ENCODE measurements at places on chromosomes 12 and 14. TPM values are rescaled to one million over a fixed set of nuclear protein-coding genes. Genes with fewer than 3 reads are reported as not detected.
A peak's percentile ranks its signal among the peaks of the same experiment; 100 is the strongest.

Gene NANOG
- total RNA-seq: 0.66 TPM

Gene TMEM132D
- under 0.01 TPM for total RNA-seq

Gene SLC7A8
- total RNA-seq: 17.8 TPM

Gene LBHD2
- total RNA-seq: not detected

Gene AQP6
- total RNA-seq: not detected

Gene ZBTB25
- 7.9 TPM for total RNA-seq

Gene CACNA1C
- 4.4 TPM for total RNA-seq

Gene HRK
- total RNA-seq: not detected

Gene ST8SIA1
- total RNA-seq: not detected

- peaks cover 15% of the 10 kb centered on the region for H3K27me3 ChIP-seq
- peaks cover 73% of the 10 kb centered on the region for H3K4me1 ChIP-seq
- H3K36me3 ChIP-seq: no peaks in the 10 kb centered on the region
- DNase-seq: no peak
- no peak overlapping the region for H3K4me3 ChIP-seq
- no peak overlapping the region for H3K27ac ChIP-seq
These were observed 2.4 kb downstream of the CRIP2 start for GRCh38 chr14:105476831-105477659.

GRCh38 chr12:76144245-76144549 is 59.7 kb upstream of the NAP1L1 start:
- no peak overlapping the region for H3K4me3 ChIP-seq
- H3K27me3 ChIP-seq: no peaks in the 10 kb centered on the region
- H3K27ac ChIP-seq: no peak overlapping the region
- no peak for DNase-seq

- H3K27me3 ChIP-seq: no peaks in the 10 kb centered on the region
- no peak overlapping the region for H3K27ac ChIP-seq
- H3K36me3 ChIP-seq: no peaks in the 10 kb centered on the region
- no peaks in the 10 kb centered on the region for H3K4me1 ChIP-seq
- H3K4me3 ChIP-seq: no peak overlapping the region
These were observed 8.0 kb upstream of the SERPINA12 start for GRCh38 chr14:94517248-94517640.

- H3K4me1 ChIP-seq: peaks cover 47% of the 10 kb centered on the region
- H3K27me3 ChIP-seq: no peaks in the 10 kb centered on the region
- DNase-seq: no peak
- H3K36me3 ChIP-seq: no peaks in the 10 kb centered on the region
These were observed 3.7 kb upstream of the ART4 start for GRCh38 chr12:14846876-14847580.

DNA sequence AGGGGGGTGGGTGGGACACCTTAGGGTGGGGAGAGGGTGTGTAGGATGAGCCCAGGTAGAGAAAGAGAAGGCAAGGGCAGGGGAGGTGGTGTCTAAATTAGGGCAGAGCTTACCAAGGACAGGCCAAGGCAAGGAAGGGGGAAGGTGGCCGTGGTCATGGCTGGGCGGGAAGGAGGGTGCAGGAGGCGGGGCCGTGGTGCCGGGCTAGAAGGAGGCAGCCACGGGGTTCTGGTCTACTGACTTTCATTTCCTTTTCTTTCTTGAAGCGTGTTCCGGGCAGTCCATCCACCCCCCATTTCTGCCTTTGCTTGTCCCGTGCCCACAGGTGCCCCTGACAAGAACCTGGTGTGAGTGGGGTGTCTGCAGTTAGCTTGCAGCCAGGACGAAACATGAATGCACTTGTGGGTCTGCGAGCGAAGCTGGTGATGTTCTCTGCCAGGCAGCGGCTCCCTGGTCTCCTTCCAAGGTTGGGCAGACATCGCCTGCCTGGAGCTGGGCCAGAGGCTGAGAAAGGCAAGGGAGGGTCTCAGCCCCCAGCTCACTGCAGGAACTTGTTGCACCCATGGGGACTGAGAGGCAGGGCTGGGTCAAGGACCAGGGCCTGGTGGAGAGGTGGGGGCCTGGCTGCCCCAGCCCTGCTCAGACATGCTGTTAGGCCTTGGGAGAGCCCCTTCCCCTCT is 58.2 kb downstream of the KIF26A start:
- no peak for DNase-seq
- H3K36me3 ChIP-seq: no peaks in the 10 kb centered on the region
- H3K4me1 ChIP-seq: peaks cover 4% of the 10 kb centered on the region

- H3K27ac ChIP-seq: no peak overlapping the region
- DNase-seq: no peak
- no peaks in the 10 kb centered on the region for H3K36me3 ChIP-seq
- no peaks in the 10 kb centered on the region for H3K4me1 ChIP-seq
These were observed 181.5 kb downstream of the FOXA1 start for GRCh38 chr14:37413504-37414003.

- H3K4me1 ChIP-seq: no peaks in the 10 kb centered on the region
- DNase-seq: no peak
- no peaks in the 10 kb centered on the region for H3K36me3 ChIP-seq
- no peak overlapping the region for H3K27ac ChIP-seq
- H3K4me3 ChIP-seq: no peak overlapping the region
- no peaks in the 10 kb centered on the region for H3K27me3 ChIP-seq
These were observed 165.4 kb downstream of the NRXN3 start for GRCh38 chr14:78335531-78335930.

DNA sequence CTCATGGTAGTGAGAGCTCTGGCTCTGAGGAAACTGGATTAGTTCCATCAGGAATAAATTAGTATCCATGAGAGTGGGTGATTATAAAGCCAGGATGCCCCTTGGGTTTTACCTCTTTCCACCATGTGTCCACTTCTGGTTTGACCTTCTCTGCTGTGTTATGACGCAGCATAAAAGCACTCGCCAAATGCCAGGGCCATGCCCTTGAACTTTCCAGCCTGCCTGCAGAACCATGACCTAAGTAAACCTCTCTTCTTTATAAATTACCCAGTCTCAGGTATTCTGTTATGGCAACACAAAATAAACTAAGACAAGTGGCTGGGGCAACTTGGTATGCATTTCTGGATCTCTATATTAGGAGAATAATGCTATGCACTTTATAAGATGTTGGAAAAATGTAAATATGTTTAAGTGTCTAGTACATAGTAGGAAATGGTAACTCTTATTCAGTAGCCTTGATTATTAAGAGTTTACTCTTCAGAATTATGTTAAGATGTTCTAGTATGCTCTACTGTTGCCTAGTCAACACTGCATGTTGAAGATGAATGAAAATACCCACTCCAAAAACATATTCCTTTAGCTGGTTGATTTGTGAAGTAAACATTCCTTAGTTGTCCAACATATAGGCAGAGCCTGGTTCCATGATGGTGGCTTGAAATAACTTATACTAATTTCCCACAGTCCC is 455.6 kb upstream of the TMPO start:
- no peak overlapping the region for H3K27ac ChIP-seq
- H3K36me3 ChIP-seq: no peaks in the 10 kb centered on the region
- DNase-seq: no peak

DNA sequence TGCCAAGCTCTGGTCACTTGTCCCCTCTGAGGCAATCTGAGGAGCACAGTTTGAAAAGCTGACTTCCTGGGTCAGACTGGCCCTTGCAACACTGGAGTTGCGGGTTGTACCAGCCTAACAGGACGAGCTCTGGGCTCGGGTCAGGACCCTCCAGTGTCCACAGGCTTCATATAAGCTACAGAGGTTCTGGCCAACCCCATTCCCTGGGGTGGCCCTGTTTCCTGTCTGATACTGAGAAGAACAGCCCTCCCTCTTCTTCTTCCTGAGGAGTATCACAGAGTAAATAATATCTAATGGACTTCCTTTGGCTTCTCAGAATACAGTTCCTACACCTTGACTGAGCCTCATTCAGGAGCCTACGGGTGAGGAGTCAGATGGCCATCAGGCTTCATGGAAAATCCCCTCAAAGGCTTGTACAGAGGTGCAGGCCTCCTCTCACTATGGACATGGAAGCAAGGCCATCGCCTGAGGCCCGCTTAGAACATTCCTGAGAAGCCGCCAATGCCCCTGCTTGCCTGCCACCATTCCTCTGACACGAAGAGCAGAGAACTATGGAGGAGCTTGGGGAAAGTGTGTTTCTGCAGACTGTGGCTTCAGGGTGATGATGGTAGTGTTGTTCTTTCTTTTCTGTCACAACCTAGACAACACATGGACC is 28.5 kb upstream of the ANO2 start:
- no peak for DNase-seq
- H3K27me3 ChIP-seq: no peaks in the 10 kb centered on the region
- H3K27ac ChIP-seq: no peak overlapping the region
- H3K36me3 ChIP-seq: no peaks in the 10 kb centered on the region

GRCh38 chr12:127536833-127537428 is 730.0 kb upstream of the TMEM132C start:
- no peak overlapping the region for H3K27ac ChIP-seq
- H3K36me3 ChIP-seq: no peaks in the 10 kb centered on the region
- H3K4me3 ChIP-seq: no peak overlapping the region
- no peaks in the 10 kb centered on the region for H3K27me3 ChIP-seq
- no peaks in the 10 kb centered on the region for H3K4me1 ChIP-seq

DNA sequence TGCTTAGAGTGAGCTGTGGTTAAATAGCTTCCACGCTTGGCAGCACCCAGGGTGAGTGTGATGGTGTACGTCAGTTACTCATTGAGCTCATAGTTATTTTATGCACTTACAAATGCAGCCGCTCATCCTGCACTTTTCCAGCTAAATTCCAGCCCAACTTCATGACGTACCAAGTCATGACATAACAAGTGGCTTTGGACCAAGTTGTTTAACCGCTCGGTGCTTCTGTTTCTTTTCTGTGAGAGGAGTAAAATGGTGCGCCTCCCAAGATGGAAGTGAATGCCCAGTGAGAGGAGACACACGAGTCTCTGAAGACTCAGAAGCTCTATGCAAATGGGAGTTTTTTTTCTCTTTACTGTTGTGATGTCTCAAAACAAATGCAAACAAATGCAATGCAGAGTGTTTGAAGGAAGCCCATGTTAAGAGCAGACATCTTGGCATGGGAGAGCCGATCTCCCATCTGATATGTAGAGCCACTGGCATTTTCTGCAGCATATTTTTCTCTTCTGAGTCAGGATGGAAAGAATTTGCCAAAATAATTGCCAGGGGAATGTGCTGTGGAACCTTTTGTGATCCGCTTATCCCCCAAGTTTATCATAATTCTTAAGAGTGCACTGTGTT is 72.2 kb downstream of the FBXW8 start:
- no peaks in the 10 kb centered on the region for H3K27me3 ChIP-seq
- H3K36me3 ChIP-seq: no peaks in the 10 kb centered on the region
- H3K27ac ChIP-seq: no peak overlapping the region
- no peak for DNase-seq

DNA sequence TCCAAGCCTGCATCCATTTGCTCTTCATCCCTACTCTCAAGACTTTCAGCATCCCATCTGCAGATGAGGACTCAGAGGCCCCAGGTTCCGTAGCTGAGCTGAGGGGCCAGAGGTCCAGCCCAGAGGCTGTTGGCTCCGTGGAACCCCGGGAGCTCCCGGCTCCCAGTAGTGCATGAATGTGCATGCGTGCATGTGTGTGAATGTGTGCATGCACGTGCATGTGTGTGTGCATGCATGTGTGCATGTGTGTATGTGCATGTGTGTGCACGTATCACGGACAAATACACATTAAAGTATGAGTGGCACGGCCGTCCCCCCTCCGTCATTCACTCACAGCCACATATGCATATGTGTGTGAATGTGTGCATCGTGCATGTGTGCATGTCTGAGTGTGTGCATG is 149.9 kb downstream of the KIF26A start:
- no peak overlapping the region for H3K4me3 ChIP-seq
- no peak overlapping the region for H3K27ac ChIP-seq
- no peaks in the 10 kb centered on the region for H3K27me3 ChIP-seq
- peak; percentile 1 for DNase-seq
- H3K36me3 ChIP-seq: no peaks in the 10 kb centered on the region
- peaks cover 12% of the 10 kb centered on the region for H3K4me1 ChIP-seq

- no peaks in the 10 kb centered on the region for H3K36me3 ChIP-seq
- H3K27me3 ChIP-seq: no peaks in the 10 kb centered on the region
- H3K4me1 ChIP-seq: peaks cover 8% of the 10 kb centered on the region
- DNase-seq: no peak
- no peak overlapping the region for H3K4me3 ChIP-seq
These were observed 41.5 kb upstream of the FBRSL1 start for GRCh38 chr12:132448463-132448820.

GRCh38 chr12:76636121-76636692 is 76.6 kb upstream of the OSBPL8 start:
- no peak overlapping the region for H3K27ac ChIP-seq
- no peaks in the 10 kb centered on the region for H3K27me3 ChIP-seq
- no peaks in the 10 kb centered on the region for H3K4me1 ChIP-seq
- no peak overlapping the region for H3K4me3 ChIP-seq
- no peaks in the 10 kb centered on the region for H3K36me3 ChIP-seq
- DNase-seq: no peak

GRCh38 chr14:104108570-104109541 is 23.4 kb downstream of the ASPG start:
- no peaks in the 10 kb centered on the region for H3K27me3 ChIP-seq
- no peak overlapping the region for H3K4me3 ChIP-seq
- no peaks in the 10 kb centered on the region for H3K36me3 ChIP-seq
- no peak for DNase-seq
- H3K4me1 ChIP-seq: no peaks in the 10 kb centered on the region

GRCh38 chr12:48851883-48852733 is at the start of gene DDX23:
DDX23 (minus strand) TSS chr12:48852163; CDS start chr12:48845782, 6,381 bp downstream.
- DNase-seq: peak; percentile 94
- H3K36me3 ChIP-seq: no peaks in the 10 kb centered on the region
- H3K4me1 ChIP-seq: peaks cover 25% of the 10 kb centered on the region
- peak within 1 kb of the TSS; percentile 79 for H3K27ac ChIP-seq

All from body of pancreas (tissue), 4 donors.